ENCODE measurements at places on chromosomes 7 and 10.

DNA sequence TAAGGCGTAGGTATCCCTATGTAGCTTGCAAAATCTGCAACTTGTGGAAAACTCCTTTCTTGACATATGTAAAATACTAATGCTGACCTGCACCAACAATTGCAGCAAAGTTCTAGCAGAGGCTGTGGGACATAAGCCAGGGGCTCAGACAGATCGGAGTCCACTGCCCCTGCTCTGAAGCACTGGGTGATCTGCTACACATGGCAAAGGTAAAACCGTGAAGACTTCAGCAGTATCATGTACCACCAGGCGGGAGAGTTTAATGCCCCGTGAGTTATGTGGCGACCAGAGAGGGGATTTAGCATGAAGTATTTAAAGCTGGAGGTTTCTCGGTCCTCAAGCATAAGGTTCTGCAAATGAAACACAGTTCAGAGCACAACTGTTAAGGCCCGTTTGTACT, 76.4 kb downstream of the ABCC2 start:
- DNase-seq, result no peak

DNA sequence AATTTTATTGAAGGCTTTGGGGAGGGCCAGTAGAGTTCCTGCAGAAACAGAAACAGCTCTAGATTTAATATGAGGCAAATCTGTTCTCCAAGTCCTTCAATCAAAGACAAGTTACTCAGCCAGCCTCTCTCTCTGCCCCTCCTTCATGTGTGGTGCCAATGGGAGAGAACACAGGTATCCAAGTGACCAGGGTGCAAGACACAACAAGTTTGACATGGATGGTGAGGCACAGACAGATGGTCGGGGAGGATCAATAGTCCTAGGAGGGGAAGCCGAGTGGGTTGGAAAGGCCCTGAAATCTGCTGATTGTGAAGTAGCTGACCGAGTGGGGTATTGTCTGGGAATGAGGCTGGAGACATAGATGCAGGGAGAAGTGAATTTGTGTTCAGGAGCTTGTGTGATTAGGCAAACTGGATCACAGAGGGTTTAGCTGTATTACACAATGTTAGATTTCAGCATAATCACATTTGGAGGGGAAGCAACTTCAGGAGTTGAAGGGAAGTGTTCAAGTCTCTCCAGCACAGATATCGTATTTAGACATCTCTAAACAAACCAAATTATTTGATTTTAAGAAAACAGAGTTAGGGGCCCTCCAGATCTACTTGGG, 1.5 kb downstream of the GIMAP1 start:
- no peak for DNase-seq

DNA sequence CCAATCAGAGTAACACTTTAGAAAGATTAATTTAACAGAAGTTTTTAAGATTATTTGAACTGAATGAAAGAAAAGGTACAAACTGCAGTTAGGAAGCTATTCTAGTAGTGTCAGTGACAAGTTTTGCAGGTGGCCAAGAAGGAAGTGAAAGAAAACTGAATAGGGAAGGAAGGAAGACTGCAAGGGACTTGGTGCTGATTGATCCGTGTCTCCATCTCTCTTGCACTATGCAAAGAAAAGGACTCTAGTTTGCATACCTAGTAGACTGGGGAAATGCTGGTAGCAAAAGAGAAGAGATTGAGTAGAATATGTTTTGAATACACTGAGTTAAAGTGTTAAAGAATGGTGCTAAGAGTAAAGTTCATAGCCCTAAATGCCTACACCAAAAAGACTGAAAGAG, 33.0 kb downstream of the OR6V1 start:
- no peak for DNase-seq

DNA sequence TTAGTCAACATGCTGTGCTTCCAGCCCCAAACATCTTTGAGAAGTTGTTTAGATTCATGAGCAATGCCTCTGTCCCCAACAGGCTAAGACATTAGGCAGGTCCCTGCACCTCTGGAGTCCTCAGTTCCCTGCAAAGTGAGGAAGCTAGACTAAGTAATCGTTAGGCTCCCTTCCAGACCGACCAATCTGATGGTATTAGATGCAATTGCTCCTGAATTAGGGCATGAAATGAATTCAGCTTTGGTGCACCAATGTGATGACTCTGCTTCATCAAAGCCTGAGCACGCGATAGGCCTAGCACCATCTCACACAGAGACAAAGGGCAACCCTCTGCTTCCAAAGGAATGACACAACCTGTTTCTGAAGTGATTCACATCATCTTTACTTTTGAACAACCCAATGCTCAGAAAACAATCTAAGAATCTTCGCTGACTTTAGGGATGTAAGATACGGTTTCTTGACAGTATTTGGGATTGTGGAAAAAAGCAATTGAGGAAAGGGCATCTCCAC, 723 bp upstream of the TES start:
- DNase-seq, result no peak

- DNase-seq, result no peak
Measured at GRCh38 chr10:29751240-29751639, 116.5 kb upstream of the SVIL start.

DNA sequence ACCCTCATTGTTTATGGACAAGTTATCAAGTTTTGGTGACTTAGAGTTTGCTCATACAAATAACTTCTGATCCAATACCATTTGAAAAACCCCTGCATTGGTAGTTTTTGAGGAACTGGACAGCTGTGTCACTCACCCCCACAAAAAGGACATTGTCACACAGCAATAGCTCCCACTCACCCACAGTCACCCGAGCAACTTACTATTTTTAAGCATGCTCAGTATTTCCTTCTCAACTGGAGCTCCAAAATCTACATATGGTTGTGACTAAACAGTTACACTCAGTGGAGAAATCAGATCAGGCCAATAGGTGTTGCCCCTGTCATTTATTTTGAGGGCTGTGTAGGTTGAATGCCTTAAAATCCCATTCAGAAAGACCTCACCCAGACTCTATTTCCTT, 165.2 kb upstream of the AUTS2 start:
- DNase-seq, result no peak

DNA sequence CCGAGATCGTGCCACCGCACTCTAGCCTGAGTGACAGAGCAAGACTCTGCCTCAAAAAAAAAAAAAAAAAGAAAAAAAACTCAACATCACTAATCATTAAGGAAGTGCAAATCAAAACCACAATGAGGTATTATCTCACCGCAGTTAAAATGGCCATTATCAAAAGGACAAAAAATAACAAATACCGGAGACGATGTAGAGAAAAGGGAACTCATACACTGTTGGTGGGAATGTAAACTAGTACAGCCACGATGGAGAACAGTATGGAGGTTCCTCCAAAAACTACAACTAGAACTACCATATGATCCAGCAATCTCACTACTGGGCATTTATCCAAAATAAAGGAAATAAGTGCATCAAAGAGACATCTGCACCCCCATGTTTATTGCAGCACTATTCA, 24.3 kb downstream of the GRK5 start:
- no peak for DNase-seq
